Activated CD4-positive, alpha-beta T cell treated with anti-CD3 and anti-CD28 coated beads, Interleukin-2, amount 50 U/mL, for 16 hours (primary cell): ENCODE measurements at places on chromosomes 2 and 18.

- DNase-seq = no peak
Measured at GRCh38 chr2:39265315-39265714, 21.5 kb upstream of the CDKL4 start.

GRCh38 chr2:152694161-152694661 lies 23.1 kb downstream of the PRPF40A start:
- peak; percentile 64 for DNase-seq

DNA sequence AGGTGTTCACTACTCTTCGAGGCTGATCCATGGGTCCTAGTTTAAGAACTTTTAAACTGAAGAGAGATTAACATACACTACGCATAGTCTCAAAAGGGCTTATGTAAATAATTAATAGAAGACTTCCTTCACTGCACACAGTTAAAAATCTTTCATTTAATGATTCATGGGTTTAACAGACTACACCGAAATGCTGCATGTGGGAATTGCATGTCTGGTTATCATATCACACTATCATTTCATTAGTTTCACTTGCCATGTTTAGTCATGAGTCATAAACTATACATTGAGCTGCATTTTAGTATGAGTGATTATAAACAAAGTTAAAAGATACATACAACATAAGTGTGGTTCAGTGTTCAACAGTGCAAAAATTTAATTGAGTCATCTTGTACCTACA lies 31.2 kb downstream of the GLS start:
- peak; percentile 70 for DNase-seq

DNA sequence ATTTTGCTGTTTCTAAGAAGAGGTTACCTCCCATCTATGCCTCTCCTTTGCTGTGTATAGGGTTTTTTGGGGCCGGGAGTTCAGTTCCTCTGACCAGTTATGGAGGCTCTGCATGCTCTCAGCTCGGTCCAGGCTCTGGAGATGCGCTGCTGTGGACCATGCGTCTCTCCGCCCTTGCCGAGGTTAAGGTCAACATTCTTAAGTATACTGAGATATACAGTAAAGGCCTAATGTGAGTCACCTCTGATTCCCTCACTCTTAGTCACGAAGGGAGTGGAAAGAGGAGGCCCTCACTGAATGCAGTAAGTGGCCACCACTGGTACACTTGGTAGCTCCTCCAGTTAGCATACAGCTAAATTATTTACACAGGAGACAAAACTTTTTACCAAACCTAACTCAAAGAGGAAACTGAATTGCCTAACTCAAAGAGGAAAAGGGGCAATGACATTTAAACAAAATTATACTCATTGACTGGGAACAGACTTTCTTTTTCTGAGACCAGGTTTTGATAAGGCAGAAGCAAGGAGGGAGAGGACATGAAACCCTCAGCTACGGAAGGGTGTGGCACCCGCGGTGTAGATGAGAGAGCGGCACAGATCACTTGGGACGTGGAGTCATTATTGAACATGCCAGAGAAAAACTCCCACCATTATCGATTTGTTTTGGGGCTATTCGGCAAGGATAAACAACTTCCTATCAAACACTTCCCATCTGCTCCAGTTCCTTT lies 98.7 kb downstream of the COPS8 start:
- DNase-seq = no peak

GRCh38 chr2:170550501-170550900 lies 164.6 kb upstream of the SP5 start:
- no peak for DNase-seq

DNA sequence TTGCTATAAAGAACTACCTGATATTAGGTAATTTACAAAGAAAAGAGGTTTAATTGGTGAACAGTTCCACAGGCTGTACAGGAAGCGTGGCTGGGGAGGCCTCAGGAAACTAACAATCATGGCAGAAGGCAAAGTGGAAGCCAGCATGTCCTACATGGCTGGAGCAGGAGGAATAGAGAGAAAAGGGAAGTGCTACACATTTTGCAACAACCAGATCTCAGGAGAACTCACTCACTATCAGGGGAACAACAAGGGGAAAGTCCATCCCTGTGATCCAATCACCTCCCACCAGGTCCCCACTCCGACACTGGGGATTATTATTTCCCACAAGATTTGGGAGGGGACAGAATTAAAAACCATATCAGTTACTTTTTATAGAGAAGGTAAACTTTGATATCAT lies 273.5 kb upstream of the MMADHC start:
- no peak for DNase-seq

DNA sequence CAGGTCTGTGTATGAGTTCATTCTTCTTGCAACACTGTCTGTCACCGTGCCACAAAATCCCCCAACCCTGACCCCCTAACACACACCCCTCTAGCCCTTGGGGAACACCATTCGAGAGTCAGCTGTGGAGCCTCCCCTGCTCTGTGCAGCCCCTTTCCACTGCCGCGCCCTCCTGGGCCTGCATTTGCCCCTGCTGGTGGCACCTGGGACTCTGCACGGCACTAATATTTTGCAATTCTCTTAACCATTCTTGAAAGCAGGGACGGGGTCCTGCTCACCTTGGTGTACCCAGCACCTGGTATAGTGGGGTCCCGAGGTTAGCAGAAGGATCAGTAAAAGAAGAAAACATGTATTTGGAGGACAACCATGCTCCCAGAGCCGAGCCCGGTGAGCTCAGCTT lies 124.0 kb downstream of the HDAC4 start:
- DNase-seq = no peak

DNA sequence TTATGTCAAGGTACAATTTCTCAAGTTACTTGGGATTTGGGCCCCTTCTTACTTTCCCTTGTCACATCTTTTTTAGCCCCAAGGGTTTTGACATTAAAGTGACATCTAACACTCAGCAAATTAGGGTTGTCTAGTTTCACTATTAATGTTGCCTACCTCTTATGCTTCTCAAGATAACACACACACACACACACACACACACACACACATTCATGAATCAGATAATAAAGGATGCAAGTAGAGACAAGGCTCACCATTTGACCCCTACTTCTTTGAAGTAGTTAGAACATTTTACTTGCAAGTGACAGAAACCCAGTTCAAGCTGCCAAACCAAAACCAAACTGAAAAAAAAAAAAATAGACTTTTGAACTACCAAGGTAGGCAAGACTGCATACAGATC lies 138.8 kb downstream of the TRIB2 start:
- peak; percentile 45 for DNase-seq

GRCh38 chr2:72572501-72572900 lies 253.3 kb downstream of the EXOC6B start:
- DNase-seq = no peak

- DNase-seq = no peak
Measured at GRCh38 chr2:223041527-223042109, 10.4 kb upstream of the KCNE4 start.
